GM23248 (cell line): ENCODE measurements at places on chromosomes 7 and 10. TPM values are rescaled to one million over a fixed set of nuclear protein-coding genes. Genes with fewer than 3 reads are reported as not detected.

The ZNF804B gene
- not detected in 2 replicates for total RNA-seq

The SHTN1 gene
- 0.86 and 1.6 TPM in 2 replicates for total RNA-seq

The BHLHA15 gene
- not detected in 2 replicates for total RNA-seq

GRCh38 chr7:134750083-134751062 is 29.1 kb upstream of the CALD1 start:
- peak; percentile 55 for DNase-seq

The EBLN1 gene
- total RNA-seq = not detected in 2 replicates

DNA sequence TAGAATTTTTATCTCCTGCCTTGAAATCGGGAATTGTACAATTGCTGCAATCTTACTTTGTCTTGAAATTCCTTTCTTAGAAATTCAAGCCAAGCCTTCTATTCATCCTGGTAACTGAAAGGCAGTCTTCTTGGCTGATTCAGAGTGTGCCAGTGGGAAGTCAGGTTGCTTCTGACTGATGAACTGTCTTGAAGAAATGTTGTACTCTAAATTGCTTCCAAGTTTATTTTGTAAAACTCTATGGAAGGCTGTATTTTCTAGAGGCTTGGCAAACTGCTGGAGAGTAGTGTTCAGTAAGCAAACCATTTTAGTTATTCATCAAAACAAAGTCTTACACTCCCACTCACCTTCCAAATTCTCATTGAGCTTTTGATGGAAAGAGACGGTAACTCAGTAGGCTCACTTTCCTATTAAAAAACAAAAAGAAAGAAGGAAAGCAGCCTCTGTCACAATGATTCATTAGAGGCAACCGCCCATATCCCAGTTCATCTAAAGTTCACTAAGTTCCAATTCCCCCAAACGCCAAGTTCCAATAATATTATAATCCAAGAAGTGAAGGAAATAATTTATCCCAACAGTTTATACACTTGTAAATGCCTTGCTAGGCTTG is 187.9 kb upstream of the MALRD1 start:
- DNase-seq = no peak

The OR9A2 gene
- not detected in 2 replicates for total RNA-seq
